ENCODE measurements at places on chromosomes 16 and 17. TPM values are rescaled to one million over a fixed set of nuclear protein-coding genes. Genes with fewer than 3 reads are reported as not detected.

DNA sequence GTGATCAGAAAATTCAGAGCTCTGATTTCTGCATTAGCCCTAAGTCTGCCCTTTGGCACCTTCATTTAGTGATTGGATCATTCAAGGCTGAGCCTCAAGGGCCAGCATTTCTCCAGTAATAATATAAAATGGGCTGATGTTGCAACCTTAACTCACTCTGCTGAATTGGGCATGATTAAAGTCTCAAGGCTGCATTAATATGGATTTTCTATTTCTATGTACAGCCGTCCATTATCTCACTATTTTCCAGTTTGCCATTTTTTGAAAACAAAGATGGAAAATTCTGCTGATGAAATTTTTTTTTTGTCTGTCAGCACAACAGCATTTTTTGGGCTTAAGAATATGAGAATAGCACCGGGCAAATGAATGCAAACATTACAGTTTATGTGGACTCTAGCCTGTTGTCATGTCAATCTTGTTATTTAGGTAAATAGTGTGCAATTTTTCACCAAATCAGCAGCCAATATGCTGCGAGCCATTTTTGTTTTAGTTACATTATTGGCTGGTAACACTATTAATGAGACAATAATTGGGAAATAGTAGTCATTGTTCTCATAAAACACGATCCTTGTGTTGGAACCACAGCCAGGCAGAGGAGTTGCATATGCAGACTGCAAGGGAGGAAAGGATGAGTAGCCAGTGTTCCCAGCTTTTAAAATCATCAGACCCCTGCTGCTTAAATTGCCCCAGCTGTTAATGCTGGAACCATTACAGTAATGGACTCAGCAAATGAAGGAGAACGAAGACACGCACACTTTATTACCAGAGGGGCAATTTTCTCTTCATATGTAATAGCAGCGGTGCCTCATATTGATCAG lies 10.5 kb downstream of the FTO start:
- no peak for DNase-seq

GRCh38 chr16:22071331-22071910 lies 20.9 kb upstream of the VWA3A start:
- DNase-seq, result no peak

- DNase-seq, result no peak
These were observed 9.6 kb upstream of the SHISA9 start for GRCh38 chr16:12891836-12892235.

GRCh38 chr17:50361561-50362480 lies 11.2 kb downstream of the MRPL27 start:
- DNase-seq, result no peak

GRCh38 chr16:87602001-87602775 lies at the start of gene JPH3:
JPH3 (plus strand) TSS chr16:87602508; CDS start chr16:87603147, 639 bp downstream.
- DNase-seq, result no peak

GRCh38 chr16:3035289-3035971 lies 1.3 kb downstream of the BICDL2 start:
- no peak for DNase-seq

DNA sequence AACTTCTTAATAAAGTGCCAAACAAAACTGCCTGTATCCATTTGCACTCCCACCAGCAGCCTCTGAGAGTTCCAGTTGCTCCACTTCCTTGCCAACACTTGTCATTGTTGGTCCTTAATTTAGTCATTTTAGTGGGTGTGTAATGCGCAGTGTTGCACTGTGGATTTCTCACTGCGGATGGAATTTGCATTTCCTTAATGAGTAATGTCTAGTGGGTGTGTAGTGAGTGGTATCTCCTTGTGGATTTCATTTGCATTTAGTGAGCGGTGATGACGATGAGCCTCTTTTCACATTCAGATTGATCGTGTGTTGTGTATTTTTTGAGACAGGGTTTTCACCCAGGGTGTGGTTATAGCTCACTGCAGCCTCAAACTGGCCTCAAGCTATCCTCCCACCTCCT lies 4.1 kb upstream of the MSLN start:
- no peak for DNase-seq

- DNase-seq, result peak; percentile 87
These were observed 33.1 kb downstream of the ARL4D start for GRCh38 chr17:43431714-43432523.

CCL8 gene
- polyA plus RNA-seq, result 0.44 TPM
